ENCODE measurements at places on chromosomes 3 and 15.

DNA sequence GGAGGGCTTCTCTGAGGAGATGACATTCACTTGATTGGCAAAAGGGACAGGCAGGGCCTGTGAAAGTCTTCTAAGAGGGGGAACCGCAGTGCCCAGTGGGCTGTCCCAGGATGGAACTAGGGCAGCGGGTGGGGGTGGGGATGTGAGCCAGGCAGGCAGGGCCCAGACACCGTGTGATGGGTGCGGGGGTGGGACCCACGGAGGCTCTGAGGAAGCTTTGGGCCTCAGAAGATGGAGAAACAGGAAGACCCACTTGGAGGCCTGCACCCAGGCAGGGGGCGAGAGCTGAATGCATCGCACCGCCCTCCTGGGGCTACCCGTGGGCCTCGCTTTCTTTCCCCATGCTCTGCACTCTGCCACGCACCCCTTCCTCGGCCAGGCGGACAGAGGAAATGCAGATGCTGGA is 32.9 kb upstream of the ACAD9 start:
- DNase-seq: no peak

GRCh38 chr15:62927196-62927595 is 115.4 kb upstream of the TPM1 start:
- DNase-seq: no peak

DNA sequence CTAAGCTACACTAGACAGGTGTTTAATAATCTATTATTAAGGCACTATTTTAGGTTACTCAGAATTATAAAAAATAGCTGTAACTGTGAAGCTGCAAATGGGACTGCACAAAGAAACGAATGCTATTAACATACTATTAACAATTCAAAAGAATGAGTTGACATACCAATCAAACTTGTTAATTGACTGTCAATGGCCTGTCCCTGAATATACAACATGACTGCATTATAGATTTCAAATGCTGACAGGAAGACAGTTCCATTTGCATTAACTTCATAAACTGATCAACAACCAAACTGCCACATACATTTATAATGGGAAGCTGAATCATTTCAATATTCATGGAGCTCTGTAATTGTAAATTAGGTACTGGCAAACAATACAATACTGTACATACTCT is 169.0 kb upstream of the NANOGP8 start:
- no peak for DNase-seq

DNA sequence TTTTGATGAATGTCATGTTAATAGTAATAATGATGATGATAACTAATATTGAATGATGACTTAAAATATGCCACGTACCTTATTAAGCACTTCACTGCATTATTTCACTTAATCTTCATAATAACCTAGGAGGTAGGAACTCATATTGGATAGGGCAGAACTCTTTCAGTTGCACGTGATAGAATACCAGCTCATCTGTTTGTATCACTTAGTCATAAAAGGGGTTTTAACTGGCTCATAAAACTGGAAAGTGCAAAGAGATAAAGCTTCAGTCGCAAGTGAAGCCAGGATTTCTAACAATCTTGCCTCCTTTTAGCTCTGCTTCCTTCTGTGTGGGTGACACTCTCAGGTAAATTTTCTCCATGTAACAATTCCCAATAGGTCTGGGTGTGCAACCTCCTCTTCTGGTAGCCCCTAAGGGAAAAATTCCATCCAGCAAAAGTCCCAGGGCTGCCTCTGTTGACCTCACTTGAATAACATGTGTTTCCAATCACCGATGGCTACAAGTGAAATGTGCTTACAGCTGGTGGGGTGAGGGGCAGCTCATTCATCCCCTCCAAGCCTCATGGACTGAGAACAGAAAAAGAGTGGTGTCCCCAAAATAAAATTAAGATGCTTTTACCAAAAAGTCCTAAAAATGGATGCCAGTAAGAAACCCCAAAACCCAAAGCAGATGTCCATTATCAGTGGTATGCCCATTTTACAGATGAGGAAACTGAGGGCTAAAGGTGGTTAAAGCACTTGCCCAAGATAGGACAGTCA is 9.3 kb downstream of the GXYLT2 start:
- DNase-seq: no peak

DNA sequence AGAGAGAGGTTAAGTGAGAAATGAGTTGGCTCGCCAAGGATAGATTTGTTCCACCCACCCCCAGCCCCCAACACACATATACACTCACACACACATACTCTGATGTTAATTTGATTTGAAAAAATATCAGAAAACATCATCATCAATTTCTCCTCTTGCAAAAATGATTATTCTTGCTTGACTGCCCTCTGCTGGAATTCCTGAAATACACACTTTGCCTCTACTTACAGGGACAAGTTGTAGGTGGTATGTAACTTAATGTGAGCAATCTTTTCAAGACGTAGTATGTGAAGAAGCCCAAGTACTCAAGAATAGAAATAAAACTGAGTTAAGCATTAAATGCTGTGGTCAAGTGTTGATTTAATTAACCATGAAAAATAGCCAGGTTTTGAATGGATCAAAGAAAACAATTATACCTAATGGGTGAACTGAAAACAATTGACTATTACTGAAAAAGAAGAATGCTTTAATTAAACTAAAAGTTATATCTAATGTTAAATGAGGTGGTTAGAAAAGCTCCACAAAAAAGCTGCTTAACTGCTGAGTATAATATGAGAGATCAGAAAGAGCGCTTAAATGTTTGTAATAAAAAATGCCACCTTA is 46.6 kb upstream of the MDFIC2 start:
- peak; percentile 25 for DNase-seq

- no peak for DNase-seq
These were observed 125.3 kb upstream of the BCL6 start for GRCh38 chr3:187870360-187871203.

DNA sequence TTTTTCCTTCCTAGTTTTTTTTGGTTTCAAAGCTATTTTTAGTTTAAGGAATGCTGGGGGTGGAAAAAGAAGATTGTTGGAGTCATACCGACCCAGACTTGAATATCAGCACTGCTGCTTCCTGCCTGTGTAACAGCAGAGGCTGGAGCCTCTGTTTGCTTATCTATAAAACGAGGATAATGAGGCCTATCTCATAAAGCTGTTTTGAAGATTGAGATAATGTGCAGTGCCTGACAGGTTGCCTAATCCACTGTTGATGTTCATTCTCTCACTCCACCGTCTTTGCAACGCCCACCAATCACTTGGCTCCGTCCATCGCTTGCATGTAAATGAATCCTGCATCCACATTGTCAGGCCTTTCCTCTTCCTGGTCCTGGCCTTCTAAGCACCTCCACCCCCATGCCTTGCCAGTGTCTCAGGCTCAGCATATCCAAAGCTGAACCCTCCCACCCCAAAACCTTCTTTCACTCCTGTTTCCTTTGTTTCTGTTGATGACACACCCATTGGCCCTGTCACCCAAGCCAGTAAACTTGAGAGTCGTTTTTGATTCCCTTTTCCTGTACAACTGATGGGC is 94.9 kb downstream of the MEX3B start:
- no peak for DNase-seq

GRCh38 chr3:185807445-185808068 is 17.3 kb downstream of the IGF2BP2 start:
- peak; percentile 95 for DNase-seq

GRCh38 chr3:42746455-42747450 is 26.3 kb downstream of the CCDC13 start:
- DNase-seq: no peak

DNA sequence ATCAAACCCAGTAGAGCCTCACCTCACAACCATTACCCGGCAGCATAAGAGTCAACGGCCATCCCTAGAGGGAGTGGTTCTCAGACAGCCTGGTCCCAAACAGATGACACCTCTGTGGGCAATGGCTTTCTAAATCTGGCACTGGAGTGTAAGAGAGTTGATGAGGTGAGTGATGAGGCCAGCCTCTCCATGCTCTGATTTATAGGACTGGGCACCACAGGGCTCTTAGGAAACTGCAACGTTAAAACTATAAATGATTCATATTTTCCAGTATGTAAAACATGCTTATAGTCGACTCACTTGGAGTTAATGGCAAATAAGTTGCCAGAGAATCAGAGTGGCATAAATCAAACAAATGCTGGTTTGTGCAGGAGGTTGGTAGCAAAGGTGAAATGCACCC is 187.7 kb downstream of the GREM1 start:
- DNase-seq: no peak

GRCh38 chr3:51678186-51678585 is 7.1 kb downstream of the TEX264 start:
- DNase-seq: no peak

GRCh38 chr3:8644748-8645390 is at the start of gene SSUH2:
Gene SSUH2 (minus strand): TSS chr3:8644798. CDS start chr3:8644758, 40 bp downstream.
- no peak for DNase-seq

GRCh38 chr3:194087995-194088855 is 47.7 kb upstream of the HES1 start:
- no peak for DNase-seq
